ENCODE measurements at places on chromosomes 3 and 15.

GRCh38 chr3:133595341-133595740, 21.9 kb downstream of the CDV3 start:
- H3K27me3 ChIP-seq = no peaks in the 10 kb centered on the region
- peaks cover 3% of the 10 kb centered on the region for H3K4me1 ChIP-seq
- no peak overlapping the region for H3K27ac ChIP-seq
- H3K36me3 ChIP-seq = peaks cover 5% of the 10 kb centered on the region

DNA sequence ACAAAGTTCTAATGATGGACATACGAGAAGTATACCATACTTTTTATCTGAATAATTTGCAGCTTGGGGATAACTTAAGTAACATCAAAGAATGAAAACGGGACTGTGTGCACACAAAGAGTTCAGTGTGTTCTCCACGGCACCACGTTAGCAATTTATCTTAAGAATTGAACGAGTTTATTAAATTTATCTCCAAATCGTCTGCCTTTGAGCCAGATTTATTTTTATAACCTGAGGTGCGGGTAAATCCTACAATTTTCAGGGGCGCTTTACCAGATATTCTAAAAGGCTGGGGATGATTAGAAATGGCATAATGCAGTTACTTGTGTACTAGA, 3.5 kb downstream of the CHD2 start:
- DNase-seq = no peak
- peak overlapping the region; percentile 99 for H3K27ac ChIP-seq
- H3K36me3 ChIP-seq = peaks cover 52% of the 10 kb centered on the region
- H3K4me1 ChIP-seq = peaks cover 19% of the 10 kb centered on the region

DNA sequence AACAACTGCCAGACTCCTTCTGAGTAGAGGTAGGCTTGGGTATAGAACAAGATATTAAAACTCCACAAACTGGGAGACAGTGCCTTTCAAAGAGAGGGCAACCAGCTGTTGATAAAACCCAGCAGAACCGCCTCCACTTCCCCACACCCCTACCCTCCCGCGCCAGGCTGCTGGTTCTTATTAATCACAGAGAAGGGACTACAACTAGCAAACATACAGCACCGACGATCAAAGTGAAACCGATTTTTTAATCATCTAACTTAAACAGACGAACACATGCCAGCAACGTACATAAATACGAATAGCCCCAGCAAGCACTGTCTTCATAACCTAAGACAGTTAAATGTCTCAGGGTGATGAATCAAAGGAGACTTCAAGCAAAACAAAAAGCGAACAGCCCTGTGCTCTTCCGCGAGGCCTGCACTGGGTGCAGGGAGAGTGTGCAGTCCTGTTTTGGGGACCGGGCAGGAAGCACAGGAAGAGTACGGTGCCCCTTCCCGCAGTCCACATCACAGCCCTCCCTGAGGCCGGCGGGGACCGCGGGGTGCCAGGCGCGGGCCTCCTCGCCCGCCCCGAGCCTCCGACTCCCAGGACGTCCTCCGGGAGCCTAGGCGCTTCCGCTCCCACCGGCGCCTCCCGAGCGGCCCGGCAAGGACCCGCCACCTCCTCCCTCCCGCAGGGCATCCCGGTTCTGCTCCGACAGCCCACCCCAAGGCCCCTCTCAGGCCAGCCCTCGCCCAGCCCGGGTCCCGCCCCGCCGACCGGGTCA, 75.1 kb upstream of the VGLL4 start:
- no peak overlapping the region for H3K27ac ChIP-seq
- DNase-seq = no peak
- H3K4me3 ChIP-seq = peak overlapping the region; percentile 41
- peaks cover 50% of the 10 kb centered on the region for H3K27me3 ChIP-seq

DNA sequence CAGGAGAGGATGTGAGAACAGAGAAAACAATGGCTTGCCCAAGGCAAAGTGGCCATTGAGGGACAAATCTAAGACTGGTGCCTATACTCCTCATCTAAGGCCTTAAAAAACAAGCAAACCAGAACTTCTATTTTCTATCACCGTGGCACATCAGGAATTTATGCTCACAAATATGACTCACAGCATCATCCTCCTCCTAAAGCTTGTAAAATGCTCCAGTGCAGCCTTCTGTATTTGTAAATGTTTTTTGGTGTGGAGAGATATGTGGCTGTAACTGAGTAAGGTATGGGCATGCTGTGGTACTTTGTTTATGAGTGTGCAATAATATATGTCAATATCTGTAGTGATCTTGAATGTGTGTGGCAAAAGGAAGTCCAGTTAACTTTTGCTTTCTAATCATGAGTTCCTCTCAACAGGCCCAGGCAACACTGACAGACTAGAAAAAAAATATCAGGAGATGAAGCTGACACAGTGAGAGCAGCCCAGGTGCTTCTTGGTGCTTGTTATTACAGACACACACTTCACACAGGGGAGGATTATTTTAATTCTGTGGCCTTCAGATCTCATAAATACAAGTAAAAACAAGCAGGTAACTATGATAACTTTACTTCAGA, 60.3 kb downstream of the CTNNB1 start:
- H3K27me3 ChIP-seq = peaks cover 25% of the 10 kb centered on the region
- H3K36me3 ChIP-seq = no peaks in the 10 kb centered on the region
- H3K4me3 ChIP-seq = no peak overlapping the region
- no peak for DNase-seq

GRCh38 chr3:55604402-55604801, 117.3 kb upstream of the WNT5A start:
- no peak overlapping the region for H3K4me3 ChIP-seq
- H3K27me3 ChIP-seq = no peaks in the 10 kb centered on the region
- DNase-seq = no peak
- no peak overlapping the region for H3K27ac ChIP-seq

GRCh38 chr15:100134586-100134985, 207.2 kb downstream of the ADAMTS17 start:
- no peak overlapping the region for H3K4me3 ChIP-seq
- no peak overlapping the region for H3K27ac ChIP-seq
- H3K36me3 ChIP-seq = no peaks in the 10 kb centered on the region
- DNase-seq = no peak

DNA sequence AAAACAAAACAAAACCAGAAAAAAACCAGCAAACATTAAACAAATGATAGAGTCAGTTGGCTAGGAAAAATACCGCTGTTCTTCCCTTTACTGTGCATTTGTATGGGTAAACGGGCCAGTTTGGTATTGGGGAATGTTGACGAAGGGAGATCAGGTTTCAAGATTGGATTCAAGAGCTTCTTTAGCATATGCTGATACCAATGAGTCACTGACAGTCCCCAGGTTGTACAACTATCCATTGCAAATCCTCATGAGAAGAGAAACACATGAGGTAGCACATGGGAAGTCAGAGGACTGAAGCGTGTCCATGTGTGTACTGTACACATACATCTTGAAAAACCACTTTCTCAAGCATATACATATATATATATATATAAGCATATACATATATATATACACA, 25.6 kb downstream of the TIGIT start:
- no peaks in the 10 kb centered on the region for H3K36me3 ChIP-seq
- H3K27me3 ChIP-seq = no peaks in the 10 kb centered on the region
- H3K4me3 ChIP-seq = no peak overlapping the region

DNA sequence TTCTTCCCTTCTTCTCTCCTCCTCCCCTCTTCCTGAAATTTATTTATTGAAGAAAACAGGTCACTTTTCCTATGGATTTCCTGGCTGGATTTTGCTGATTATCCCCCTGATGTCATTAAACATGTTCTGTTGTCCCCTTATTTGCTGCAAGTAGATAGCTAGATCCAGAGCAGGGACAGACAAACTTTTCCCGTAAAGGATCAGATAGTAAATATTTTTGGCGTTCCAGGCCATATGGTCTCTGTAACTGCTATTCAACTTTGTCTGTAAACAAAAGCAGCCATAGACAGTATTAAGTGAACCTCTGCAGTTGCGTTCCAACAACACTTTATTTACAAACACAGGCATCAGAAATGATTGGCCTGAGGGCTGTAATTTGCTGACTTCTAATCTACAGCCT, 241.3 kb downstream of the NEK10 start:
- no peak overlapping the region for H3K27ac ChIP-seq
- H3K4me1 ChIP-seq = no peaks in the 10 kb centered on the region
- no peak overlapping the region for H3K4me3 ChIP-seq
- no peaks in the 10 kb centered on the region for H3K36me3 ChIP-seq
- H3K27me3 ChIP-seq = no peaks in the 10 kb centered on the region

All from K562 (cell line).